ENCODE measurements at places on chromosomes 5 and 9.
A peak's percentile ranks its signal among the peaks of the same experiment; 100 is the strongest.

GRCh38 chr9:73541923-73542322 lies 390.3 kb downstream of the ANXA1 start:
- DNase-seq = no peak

DNA sequence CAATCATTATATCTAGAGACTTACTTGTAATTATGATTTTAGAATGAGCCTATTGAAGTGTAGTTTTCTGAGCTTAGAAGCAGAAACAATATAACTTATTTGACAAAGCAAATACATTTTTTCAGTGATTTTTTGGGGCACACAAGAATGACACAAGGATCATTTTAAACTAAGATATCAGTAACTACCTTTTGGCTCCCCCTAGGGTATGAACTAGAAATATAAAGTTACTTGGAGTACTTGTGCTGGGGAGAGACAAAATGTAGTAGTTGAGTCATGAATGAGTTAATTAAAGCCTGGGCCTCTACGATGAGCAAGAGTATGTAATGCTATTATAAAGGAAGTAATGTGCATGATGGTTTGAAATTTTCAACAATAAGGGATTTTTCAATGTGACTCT lies 1244.1 kb upstream of the ACO1 start:
- no peak for DNase-seq

- DNase-seq = no peak
Observed at GRCh38 chr5:16628376-16628775, 11.6 kb upstream of the RETREG1 start.

- DNase-seq = no peak
Observed at GRCh38 chr5:2529371-2530092, 221.9 kb downstream of the IRX2 start.

DNA sequence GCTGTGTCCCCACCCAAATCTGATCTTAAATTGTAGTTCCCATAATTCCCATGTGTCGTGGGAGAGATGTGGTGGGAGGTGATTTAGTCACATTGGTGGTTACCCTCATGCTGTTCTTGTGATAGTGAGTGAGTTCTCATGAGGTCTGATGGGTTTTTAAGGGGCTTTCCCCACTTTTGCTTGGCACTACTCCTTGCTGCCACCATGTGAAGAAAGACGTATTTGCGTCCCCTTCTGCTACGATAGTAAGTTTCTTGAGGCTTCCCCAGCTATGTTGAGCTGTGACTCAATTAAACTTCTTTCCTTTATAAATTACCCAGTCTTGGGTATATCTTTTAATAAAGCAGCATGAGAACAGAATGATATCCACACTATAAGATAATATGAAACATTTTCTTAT lies 1023.4 kb downstream of the TLE4 start:
- DNase-seq = no peak

- DNase-seq = no peak
Observed at GRCh38 chr5:149938279-149938678, 6.3 kb downstream of the PDE6A start.

- no peak for DNase-seq
Observed at GRCh38 chr5:32058101-32058500, 116.0 kb downstream of the GOLPH3 start.

- DNase-seq = no peak
Observed at GRCh38 chr9:785997-786396, 55.5 kb upstream of the DMRT1 start.

GRCh38 chr9:89312222-89312571 lies 1.2 kb downstream of the CKS2 start:
- no peak for DNase-seq

DNA sequence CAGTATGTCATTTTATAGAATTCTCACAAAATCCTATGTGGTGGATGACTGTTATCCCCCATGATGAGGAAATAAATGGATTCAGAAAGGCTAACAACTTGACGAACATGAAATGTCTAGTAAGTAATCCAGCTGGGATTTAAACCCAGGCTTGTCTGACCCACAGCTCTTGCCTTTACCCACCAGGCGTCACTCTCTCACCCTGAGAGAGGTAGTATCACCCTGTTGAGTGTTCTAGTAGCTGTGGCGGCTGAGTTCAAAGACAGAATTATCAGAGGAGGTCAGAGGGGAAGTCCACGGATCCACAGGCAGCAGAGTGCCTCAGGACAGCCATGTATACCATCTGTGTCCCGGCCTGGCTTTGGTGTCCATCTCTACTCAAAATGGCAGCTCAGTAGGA lies 113.8 kb downstream of the ZNF462 start:
- DNase-seq = no peak

GRCh38 chr5:161333194-161333880 lies 213.2 kb downstream of the GABRB2 start:
- no peak for DNase-seq

DNA sequence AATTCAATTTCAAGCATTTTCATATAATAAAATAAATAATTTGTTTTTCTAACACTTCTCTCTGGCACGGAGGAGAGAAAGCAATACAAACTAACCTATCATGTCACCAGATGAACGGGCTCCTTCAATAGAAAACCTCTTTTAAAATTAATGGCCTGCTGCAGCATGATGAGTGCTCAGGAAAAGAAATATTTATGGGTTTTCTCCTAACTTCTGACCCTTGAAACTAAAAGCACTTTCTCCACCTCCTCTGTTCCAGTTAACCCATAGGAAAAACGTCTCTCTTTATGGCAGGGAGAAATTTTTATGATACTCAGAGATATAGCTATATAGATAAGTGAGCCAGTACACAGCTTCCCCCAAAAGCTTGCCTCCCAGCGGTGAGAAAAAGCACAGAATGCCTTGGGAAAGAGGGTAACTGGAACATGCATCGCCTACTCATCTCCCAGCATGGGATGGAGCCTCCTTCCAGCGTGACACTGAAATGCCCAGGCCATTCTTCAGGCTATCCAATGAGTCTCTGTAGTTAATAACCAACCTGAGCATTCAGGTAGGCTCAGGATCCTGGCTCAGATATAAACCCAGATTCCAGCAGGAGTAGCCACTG lies 963.0 kb upstream of the DMAC1 start:
- DNase-seq = peak; percentile 15

- DNase-seq = no peak
Observed at GRCh38 chr5:93117751-93118531, 463.1 kb downstream of the NR2F1-AS1 start.

DNA sequence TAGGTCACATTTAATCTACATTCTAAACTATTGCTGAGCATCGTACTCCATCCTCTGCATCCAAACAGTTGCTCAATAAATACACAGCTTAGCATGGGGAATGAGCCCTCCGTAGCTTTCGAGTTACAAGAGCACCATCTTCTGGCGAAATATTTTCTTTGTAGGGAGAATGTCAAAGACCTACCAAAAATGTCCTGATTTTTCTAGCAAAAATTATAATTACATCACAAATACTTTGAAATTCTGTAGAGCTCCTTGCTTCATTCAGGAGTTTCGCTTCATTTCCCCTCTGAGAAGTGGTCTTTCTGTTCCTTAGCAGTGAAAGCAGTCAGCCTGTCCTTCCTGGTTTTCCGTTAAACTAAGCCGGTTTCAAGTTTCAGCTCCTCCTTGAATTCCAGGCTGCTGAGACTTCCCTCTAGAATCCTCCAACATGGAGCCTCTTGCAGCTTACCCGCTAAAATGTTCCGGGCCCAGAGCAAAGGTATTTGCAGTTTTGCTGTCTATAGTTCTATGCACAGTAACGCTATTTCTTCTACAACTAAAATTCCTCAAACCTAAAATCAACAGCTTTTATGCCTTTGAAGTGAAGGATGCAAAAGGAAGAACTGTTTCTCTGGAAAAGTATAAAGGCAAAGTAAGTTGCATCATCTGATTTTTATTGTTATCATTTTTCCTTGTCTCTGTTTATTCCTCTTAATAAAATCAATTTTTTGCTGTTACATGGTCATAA lies at the start of gene GPX8:
Gene GPX8, plus strand, starts transcription at position 409 of the 730 bp plus-strand sequence. Its CDS starts 22 bp downstream, at position 431.
- peak; percentile 74 for DNase-seq

- no peak for DNase-seq
Observed at GRCh38 chr9:10876333-10876732, 263.5 kb upstream of the PTPRD start.

- no peak for DNase-seq
Observed at GRCh38 chr9:95822583-95823431, 52.7 kb upstream of the ERCC6L2 start.

- peak; percentile 93 for DNase-seq
Observed at GRCh38 chr9:128438343-128439109, 17.3 kb upstream of the ODF2 start.

DNA sequence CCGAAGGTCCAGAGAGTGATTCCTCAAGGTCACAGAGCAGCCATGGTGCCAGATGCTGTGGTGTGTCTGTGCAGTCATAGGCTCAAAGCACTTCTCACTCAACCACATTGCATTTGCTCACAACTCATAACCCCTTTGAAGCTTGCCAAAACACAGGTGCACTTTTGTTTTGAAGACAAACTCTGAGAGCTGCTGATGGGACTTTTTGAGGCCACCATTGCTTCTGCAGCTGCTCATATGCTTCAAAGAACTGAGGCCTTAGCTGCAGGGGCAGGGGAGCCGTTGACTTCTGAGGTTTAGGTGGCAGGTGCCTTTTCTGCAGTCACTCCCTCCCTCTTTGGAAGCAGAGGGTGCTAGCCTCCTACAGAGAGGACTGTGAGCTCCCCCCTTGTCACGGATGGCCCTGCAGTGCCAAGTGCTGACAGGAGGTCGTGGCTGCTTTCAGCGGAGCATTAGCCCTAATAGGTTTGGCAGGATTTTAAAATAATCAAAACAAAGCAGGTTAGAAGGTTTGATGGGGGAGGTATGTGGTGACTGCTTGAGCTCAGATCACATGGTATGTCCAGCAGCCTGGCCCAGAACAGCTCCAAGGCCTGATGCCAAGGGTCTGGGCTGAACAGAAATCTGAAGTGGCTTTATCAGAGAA lies 232.1 kb downstream of the MAN2A1 start:
- DNase-seq = no peak

DNA sequence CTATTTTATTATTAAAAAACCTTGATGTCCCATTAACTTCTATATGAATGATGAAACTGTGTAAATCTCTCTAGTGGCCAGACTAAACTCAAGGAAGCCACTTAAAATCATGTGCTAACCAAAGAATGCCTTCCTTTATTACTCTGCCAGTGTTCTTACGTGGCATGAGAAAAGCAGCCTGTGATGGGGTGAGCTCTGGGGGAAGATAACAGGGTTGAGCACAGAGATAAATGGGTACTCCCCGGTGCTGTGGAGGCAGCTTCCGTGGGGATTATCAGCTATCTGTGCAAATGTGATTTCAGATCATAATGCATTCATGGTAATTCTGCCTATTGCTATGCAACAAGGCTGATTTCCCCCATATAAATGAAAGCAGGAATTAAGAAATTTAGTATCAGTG lies 181.3 kb downstream of the CAVIN4 start:
- no peak for DNase-seq

GRCh38 chr5:127820910-127821553 lies 117.8 kb downstream of the CCDC192 start:
- no peak for DNase-seq

DNA sequence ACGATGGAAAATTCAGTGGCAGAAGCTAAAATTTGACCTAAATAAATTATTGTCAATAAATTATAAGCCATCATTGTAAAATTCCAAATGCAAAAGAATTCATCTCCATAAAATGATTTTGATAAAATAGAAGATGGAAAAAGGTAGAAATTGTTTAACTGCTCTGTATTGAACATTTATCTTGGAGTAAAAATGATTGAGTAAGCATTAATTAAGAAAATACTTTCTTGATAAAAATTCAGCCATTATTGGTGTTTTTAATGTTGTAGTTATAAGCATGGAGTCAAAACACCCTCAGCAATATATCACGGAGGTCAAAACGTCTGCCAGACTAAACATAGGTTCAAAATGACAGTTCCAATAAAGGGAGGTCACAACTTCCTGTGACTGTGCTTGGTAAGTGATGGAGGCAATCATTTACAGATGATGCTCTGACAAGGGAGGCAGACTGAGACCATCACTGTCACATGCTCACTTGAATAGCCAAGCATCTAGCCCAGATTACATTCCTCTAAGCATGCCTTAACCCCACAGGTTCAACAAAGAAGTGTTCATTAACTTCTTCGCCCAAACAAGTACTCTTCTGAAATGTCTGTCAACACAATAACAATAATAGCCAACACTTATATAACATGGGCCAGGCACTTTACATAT lies 69.5 kb downstream of the SH3TC2 start:
- DNase-seq = no peak

- no peak for DNase-seq
Observed at GRCh38 chr5:161064297-161064696, 212.3 kb upstream of the ATP10B start.

GRCh38 chr9:96493757-96494156 lies 43.8 kb downstream of the HABP4 start:
- DNase-seq = no peak

DNA sequence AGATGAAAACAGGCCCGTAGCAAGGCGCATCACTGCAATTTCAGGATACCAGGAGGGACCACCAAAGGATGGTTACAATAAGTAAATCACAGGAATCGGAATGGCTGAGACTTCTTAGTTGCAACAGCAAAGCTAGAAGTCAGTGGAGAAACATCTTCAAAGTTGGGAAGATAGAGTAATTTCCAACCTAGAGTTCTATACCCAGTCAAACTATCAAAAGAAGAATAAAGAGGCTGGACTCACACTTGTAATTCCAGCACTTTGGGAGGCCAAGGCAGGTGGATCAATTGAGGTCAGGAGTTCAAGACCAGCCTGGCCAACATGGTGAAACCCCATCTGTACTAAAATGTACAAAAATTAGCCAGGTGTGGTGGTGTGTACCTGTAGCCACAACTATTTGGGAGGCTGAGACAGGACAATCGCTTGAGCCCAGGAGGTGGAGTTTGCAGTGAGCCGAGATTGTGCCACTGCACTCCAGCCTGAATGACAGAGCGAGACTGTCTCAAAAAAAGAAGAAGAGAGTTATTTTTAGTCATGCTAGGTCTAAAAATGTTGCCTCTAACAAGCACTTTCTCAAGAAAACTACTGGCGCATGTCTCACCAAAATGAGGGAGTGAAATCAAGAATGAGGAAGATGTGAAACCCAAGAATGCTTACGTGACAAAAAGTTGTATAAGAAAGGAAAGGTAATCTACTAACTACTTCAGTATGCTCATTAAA lies 267.7 kb downstream of the DENND1A start:
- DNase-seq = no peak

DNA sequence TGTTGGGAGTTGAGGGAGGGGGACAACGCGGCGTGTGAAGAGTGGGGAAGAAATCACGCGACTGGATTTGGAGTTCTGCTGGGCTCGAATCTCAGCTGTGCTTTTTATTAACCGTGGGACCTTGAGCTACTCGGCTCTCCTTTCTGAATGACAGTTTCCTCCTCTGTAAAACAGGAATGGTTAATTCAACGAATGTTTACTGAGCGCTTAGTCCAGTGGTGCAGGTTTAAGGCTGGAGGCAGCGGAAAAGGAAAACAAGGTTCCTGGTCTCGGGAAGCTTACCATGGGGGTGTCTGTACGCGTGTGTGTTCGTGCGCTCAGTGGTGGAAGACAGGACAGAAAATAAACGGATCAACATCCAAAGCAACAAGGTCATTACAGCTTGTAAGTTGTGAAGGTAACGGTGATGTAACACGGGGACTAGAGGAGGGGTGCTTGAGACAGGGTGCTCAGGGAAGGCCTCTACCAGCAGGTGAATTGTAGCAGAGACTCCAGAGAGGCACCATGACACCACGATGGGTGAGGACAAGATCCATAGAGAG lies 277 bp downstream of the EIF4E1B start:
- DNase-seq = no peak

- DNase-seq = no peak
Observed at GRCh38 chr5:56971275-56971674, 19.4 kb upstream of the MIER3 start.

- no peak for DNase-seq
Observed at GRCh38 chr5:78004559-78004958, 228.4 kb upstream of the TBCA start.

- peak; percentile 27 for DNase-seq
Observed at GRCh38 chr5:97019435-97020117, 83.7 kb downstream of the LNPEP start.
